ENCODE measurements at places on chromosomes 11 and 22. TPM values are rescaled to one million over a fixed set of nuclear protein-coding genes. Genes with fewer than 3 reads are reported as not detected.

The SYT12 gene
- 0.38 TPM for total RNA-seq

The ASPHD2 gene
- total RNA-seq: 8.5 TPM

The SLC25A18 gene
- total RNA-seq: not detected

The MS4A6A gene
- not detected for total RNA-seq

- H3K27ac ChIP-seq: no peak within 1 kb of the TSS
- no peaks in the 10 kb centered on the region for H3K36me3 ChIP-seq
- H3K4me1 ChIP-seq: peaks cover 4% of the 10 kb centered on the region
Observed at GRCh38 chr11:61507962-61508861, at the start of gene LRRC10B. Gene LRRC10B, plus strand, starts transcription at chr11:61508749. Its CDS starts 250 bp downstream, at chr11:61508999.

GRCh38 chr11:111418436-111418787 is 39.3 kb upstream of the POU2AF1 start:
- H3K27ac ChIP-seq: no peak overlapping the region
- H3K27me3 ChIP-seq: no peaks in the 10 kb centered on the region
- H3K36me3 ChIP-seq: no peaks in the 10 kb centered on the region
- DNase-seq: no peak

DNA sequence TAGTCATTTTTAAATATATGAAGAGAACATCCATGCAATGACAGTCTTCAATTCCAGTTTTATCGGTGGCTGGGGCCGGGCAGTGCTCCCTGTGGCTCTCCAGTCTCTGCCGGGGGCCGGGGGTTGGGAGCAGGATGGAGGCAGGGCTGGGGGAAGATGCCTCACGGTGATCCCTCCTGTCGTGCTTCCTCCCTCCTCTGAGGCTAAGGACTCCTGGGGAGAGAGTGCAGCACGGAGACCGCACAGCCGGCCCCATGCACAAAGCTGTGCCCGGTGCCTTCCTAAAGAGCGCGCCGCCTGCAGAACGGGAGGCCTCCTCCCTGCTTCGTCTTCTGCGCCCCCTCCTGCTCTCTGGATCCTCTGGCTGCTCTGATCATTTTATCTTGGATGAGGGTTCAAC is 20.5 kb downstream of the GAL start:
- peaks cover 11% of the 10 kb centered on the region for H3K27me3 ChIP-seq
- H3K27ac ChIP-seq: no peak overlapping the region
- no peak overlapping the region for H3K4me3 ChIP-seq
- H3K36me3 ChIP-seq: no peaks in the 10 kb centered on the region
- H3K4me1 ChIP-seq: no peaks in the 10 kb centered on the region
- no peak for DNase-seq

DNA sequence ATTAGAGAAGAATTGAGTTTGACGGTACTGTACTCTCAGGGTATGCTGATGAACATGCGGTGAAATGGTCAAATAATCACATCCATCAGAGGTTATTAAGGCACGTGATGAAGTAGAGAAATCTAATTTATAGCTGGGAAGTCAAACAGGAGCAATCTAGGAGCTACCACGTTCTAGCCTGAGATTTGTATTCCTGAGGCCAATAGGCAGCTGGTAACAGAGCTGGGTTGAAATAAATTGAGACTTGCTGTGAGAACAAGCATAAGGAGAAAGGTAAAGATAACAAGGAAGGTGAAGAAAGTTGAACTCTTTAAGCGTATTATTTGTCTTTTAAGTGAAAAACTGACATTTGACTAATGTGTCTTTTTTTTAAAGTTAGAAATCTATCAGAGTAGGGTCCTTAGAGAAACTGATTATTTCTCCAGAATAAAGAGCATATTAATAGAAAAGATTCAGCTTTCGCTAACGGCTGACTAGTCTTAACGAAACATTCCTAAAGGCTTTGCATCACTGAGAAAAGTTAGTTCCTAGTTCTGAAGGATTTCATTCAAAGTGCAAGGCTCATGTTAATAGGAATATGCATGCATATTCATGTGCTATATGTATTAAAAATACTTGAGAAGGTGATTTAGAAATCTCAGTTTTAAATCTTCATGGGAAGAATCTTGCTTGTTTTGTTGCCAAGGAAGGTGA is 5.2 kb upstream of the WEE1 start:
- H3K4me3 ChIP-seq: no peak overlapping the region
- no peak overlapping the region for H3K27ac ChIP-seq
- peaks cover 4% of the 10 kb centered on the region for H3K36me3 ChIP-seq
- no peak for DNase-seq

DNA sequence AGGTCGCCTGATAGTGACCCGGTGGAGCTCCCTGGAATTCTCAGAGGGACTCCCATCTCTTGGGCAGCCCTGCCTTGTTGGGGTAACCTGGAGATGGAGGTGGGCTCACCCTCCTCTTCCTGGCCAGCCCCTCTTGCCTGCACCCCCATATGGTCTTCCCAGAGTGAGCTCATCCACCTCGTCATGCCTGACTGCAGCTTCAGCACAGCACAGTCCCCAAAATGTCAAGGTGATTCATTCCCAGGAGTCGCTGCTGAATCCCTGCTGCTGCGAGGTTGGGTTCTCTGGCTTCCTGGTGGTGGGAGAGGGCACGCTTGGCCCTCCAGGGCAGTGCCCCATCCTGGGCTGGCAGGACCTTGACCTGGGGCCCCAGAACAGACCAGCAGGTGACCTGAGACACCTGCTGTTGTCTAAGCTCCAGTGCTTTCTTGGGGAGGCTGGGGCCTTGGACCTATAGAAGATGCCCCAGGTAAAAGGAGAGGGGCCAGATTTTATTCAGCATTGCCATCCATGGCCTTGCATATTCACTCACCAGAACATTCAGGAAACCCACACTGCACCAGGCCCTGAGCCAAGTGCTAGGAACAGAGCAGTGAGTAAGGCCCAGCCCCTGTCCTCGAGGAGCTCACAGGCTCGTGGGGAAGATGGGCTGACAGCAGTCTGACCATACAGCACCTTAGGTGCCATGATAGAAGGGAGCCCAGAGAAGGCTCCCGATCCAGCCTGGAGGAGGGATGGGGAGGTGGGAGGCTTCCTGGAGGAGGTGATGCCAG is 72.9 kb downstream of the CACNA1I start:
- no peak overlapping the region for H3K27ac ChIP-seq
- H3K36me3 ChIP-seq: no peaks in the 10 kb centered on the region
- no peak overlapping the region for H3K4me3 ChIP-seq

All from natural killer cell treated with Interleukin-12 subunit alpha and Interleukin-12 subunit beta and Interleukin-15 and Interleukin-18, amount 100 ng/mL, for 72 hours (primary cell).